Umbilical cord (tissue), 2 donors: ENCODE measurements at places on chromosomes 2 and 18. TPM values are rescaled to one million over a fixed set of nuclear protein-coding genes. Genes with fewer than 3 reads are reported as not detected.

C2orf80 gene
- total RNA-seq, result not detected

ANKRD30BL gene
- total RNA-seq, result 1.7 TPM

ZNF804A gene
- 3.1 TPM for total RNA-seq

TMEM17 gene
- total RNA-seq, result 7.0 TPM

VSNL1 gene
- total RNA-seq, result 7.7 TPM

DNA sequence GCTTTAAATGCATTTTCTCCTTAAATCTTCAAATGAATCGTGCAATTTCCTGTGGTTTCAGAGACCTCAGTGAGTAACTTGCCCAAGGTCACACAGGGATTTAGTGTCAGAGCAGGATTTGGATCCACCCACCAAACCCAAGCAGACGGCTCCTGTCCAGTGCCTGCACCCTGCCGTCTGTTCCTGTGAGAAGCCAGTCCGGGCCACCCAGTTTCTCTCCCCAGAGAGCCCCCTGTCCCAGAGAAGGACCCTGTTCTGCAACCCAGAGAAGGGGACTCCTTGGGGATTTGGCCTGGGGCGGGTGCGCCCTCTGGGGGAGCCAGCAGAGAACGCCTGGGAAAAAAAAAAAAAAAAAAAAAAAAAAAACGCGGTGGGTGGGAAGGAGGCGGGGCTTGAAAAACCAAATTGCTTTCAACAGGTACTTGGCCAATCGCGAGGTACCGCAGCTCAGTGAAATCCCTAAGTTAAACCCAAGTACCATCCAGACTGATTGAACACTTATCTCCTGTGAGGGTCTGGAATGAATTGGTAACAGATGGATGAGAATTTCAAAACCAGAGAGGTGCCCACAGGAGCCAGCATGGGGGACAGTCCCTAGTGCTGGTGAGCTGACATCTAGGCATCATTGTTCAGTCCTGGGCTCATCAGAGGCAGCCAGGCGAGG lies 30.9 kb upstream of the REEP1 start:
- peak; percentile 45 for DNase-seq

DNA sequence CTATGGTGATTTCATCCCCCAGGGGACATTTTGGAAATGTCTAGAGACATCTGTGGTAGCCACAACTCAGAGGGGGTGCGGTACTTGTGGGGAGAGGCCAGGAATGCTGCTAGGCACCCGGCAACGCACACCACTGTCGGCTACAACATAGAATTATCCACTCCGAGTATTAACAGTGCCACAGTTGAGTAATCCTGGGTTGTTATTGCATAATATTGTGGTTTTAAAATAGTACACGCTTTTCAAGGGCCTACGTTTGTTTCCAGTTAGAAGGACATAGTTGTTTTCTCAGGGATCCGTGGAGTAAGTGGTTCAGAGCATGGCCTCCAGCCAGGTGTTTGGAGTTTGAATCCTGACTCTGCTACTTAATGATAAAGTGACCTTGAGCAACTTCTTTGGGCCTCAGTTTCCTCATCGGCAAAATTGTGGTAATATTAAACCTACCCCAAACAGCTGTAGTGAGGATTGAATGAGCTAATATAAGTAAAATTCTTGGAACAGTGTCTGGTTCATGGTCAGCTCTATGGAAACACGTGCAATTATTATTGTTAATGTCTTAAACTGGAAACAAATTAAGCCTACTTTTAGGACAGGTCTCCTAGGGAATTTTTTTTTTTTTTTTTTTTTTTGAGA lies 24.5 kb downstream of the CYP27A1 start:
- peak; percentile 88 for DNase-seq

DNA sequence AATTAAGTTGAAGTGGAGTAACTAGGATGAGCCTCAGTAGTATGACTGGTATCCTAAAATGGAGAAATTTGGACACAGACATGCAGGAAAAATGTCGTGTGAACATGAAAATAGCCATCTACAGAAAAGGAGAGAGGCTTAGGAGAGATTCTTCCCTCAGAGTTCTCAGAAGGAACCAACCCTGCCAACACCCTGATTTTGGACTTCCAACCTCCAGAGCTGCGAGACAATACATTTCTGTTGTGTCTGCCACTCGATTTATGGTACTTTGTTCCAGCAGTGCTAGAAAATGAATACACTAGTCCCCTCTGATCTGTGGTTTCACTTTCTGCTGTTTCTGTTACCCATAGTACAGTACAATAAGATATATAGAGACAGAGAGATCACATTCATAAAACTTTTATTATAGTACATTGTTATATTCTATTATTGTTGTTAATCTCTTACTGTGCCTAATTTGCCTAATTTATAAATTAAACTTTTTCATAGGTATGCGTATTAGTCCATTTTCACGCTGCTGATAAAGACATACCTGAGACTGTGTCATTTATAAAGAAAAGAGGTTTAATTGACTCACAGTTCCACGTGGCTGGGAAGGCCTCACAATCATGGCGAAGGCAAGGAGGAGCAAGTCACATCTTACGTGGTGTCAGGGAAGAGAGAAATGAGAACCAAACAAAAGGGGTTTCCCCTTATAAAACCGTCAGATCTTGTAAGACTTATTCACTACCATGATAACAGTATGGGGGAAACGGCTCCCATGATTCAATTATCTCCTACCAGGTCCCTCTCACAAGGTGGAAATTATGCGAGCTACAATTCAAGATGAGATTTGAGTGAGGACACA lies 41.3 kb downstream of the PLEKHA3 start:
- DNase-seq, result no peak

DNA sequence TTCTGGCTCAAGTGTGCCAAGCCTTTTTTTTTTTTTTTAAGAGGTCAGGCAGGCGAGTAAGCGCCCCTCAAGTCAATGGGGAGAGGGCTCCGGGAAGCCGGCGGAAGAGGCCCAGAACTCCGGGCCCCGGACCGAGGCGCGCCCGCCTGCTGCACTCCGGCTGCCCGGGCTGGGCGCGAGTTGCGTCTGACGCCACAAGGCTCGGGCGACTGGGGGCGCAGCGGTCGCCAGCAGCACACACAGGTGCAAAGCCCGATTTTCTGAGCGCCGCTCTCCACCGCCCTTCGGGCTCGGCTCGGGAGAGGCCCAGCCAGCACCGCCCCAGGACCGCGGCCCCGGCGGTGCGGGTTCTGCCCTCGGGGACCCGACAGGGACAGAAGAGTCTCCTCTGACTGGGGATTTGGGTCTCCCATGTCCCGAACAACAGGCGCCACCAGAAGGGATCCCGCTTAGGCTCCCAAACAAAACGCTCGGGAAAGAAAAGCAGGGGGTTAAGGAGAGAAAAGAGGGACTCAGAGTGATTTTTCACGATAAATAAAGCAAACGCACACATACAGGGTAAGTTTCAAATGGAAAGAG lies 787 bp downstream of the ERBB4 start:
- DNase-seq, result no peak

GRCh38 chr18:10046178-10046807 lies 132.5 kb downstream of the VAPA start:
- no peak for DNase-seq

GRCh38 chr2:170396799-170397459 lies 219.0 kb downstream of the MYO3B start:
- DNase-seq, result no peak

DNA sequence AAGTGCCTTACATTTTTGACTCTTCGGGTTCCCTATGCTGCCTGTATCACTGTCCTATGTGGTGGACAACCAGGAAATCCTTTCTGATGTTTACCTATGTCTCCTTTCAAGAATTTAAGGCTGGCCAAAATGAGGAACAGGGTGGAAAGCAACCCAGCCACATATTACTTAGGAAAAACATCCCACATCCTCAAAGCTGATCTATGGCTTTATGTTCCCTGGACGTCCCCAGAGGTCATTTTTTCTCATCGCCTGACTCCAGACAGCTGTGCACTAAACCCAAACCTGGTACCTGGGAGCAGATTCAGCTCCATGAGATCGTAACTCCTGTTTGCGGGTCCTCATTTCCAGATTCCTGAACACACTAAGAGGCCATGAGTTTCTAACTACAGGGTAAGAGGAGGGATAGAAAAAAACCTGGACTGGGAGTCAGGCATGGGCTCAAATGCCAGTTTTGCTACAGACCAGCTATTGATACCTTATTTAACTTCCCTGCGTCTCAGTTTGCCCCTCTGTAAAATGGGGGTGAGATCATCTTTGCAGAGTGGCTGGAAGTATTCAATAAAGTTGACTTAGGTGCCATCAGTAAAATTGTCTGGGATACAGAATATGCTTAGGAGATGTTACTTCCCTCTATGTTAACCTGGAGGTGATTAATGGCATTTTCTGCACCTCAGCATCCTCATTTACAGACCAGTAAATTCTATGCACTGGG lies 70.8 kb downstream of the TNS1 start:
- DNase-seq, result no peak

DNA sequence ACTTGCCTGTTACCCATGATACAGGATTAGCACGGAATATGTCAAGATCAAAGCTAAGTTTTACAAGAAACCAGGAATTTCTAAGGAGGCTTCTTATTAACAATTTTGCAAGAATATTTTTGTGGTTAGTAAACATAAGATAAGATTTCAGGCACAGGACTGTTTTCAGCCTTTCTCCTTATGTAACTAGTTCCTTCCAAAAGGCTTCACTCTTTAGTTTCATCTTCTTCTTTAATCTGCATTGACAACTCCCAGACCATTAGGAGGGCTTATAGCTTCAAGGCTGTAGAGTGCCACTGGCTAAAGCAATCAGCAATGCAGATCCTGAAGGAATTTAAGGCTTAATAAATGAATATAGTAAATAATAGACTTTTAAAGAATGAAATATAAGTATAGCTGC lies 29.3 kb downstream of the SLC14A1 start:
- peak; percentile 67 for DNase-seq

- DNase-seq, result no peak
Measured at GRCh38 chr2:226514895-226515294, 284.7 kb downstream of the IRS1 start.

- DNase-seq, result no peak
Measured at GRCh38 chr2:24058564-24059271, 9.2 kb downstream of the FKBP1B start.

DNA sequence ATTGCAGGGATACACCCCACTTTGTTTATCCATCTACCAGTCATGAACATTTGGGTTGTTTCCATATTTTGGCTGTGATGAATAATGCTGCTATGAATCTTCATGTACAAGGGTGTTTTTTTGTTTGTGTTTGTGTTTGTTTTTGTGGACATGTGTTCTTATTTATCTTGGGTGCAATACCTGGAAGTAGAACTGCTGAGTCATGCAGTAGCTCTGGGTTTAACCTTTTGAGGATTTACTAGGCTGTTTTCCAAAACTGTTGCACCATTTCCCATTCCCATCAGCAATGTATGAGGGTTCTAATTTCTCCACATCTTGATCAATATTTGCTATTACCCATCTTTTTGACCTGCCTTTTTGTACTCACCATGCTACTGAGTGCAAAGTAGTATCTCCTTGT lies 140.0 kb upstream of the CYP1B1 start:
- DNase-seq, result no peak

- no peak for DNase-seq
Measured at GRCh38 chr2:195823206-195823605, 166.2 kb downstream of the SLC39A10 start.
